ENCODE measurements at places on chromosomes 3 and 15. TPM values are rescaled to one million over a fixed set of nuclear protein-coding genes. Genes with fewer than 3 reads are reported as not detected.

Gene TMC3
- not detected for total RNA-seq

Gene ZNF80
- total RNA-seq, result not detected

Gene MESP2
- total RNA-seq, result 0.38 TPM

DNA sequence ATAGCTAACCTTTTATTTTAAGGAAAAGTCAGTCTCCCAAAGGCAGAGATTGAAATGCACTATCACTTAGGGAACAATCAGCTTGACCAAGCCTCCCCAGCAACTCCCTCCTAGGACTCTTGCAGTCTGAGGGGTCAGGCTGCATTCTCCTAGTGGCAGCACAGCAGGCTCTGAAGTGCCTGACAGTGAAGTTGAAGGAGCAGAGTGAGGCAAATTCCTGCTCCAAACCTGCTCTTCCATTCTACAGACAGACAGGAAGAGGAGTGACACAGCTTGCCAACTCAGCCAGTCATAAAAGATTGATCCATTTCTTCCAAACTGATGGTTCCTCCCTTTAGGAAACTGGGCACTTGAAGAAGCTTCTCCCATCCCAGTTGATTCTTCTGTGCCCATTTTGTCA, 43.9 kb upstream of the SMAD3 start:
- DNase-seq, result peak; percentile 43

DNA sequence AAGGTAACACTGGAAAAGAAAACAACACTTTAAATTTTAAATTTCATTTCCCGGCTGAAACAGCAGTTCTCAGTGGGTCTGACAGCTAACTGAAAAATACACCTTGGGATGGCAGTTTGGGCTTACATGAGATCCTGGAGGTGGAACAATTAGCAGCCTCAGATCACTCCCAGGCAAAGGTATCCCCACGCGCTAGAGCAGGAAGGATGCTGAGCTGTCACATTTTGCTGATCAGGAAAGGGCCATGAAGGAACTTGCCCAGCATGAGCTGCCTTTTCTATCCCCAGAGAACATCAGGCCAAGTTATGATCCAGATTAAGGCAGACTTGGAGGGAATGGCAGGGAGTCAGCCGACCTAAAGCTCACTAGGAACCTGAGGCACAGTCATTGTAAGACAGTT, 204.8 kb upstream of the SLC2A2 start:
- no peak for DNase-seq

GRCh38 chr3:152315623-152316022, 46.9 kb downstream of the MBNL1 start:
- no peak for DNase-seq

- no peak for DNase-seq
These were observed 24.2 kb downstream of the NPTN start for GRCh38 chr15:73608941-73609340.
